ENCODE measurements at places on chromosomes 16 and 17.

- peak; percentile 2 for DNase-seq
These were observed 42.2 kb downstream of the ABAT start for GRCh38 chr16:8716592-8716991.

DNA sequence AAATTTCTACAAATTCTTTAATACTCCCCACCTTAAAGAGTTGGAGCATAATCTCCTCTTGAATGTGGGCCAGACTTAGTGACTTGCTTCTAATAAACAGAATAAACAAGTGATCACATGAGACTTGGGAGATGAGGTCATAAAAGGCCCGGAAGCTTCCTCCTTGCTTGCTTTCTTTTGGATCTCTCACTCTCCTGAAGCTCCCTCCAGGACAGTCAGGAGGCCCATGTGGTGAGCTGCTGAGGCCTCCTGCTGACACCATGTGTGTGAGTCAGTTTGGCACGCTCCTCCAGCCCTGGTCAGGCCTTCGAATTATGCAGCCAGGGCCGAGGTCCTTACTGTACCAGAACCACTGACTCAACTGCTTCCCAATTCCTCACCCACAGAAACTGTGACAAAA, 53.2 kb downstream of the NDEL1 start:
- DNase-seq, result peak; percentile 88

DNA sequence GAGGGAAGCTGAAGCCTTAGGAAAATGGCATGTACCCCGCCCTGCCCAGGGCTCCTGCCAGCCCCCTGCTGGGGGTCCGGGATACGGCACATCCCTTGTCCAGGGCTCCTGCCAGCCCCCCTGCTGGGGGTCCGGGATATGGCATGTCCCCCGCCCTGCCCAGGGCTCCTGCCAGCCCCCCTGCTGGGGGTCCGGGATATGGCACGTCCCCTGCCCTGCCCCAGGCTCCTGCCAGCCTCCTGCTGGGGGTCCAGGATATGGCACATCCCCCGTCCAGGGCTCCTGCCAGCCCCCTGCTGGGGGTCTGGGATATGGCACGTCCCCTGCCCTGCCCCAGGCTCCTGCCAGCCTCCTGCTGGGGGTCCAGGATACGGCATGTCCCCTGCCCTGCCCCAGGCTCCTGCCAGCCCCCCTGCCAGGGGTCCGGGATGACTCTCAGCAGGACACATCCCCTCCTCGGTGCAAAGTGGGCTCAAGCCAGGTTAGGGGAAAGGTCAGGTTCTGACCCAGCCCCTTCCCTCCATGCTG, 43.2 kb downstream of the RPH3AL start:
- no peak for DNase-seq

GRCh38 chr17:10754861-10755591, 25.2 kb upstream of the TMEM220 start:
- DNase-seq, result no peak

GRCh38 chr17:15220785-15221184, 44.3 kb downstream of the PMP22 start:
- peak; percentile 20 for DNase-seq

- DNase-seq, result no peak
These were observed 87.0 kb upstream of the MAF start for GRCh38 chr16:79687249-79688130.

- no peak for DNase-seq
These were observed 1.3 kb upstream of the RAB40C start for GRCh38 chr16:588639-588888.

DNA sequence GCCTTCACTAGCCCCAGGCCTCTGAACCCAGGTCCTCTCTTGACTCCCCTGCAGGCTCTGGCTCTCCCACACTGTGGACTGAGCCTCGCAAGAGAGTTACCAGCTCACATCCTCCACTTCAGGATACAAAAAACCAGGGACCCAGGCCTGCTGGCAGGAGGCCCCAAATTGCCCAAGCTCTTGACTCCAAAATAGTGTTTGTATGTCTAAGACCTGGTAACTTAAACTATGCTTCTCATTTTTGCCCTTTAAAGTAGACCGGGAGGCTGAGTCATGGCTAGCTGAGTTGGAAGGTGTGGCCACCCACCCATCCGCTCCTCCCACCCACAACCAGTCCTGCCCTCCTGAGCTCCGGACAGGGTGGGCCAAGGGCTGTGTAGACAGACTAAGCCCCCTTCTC, 250.0 kb downstream of the SOX9 start:
- DNase-seq, result peak; percentile 56

DNA sequence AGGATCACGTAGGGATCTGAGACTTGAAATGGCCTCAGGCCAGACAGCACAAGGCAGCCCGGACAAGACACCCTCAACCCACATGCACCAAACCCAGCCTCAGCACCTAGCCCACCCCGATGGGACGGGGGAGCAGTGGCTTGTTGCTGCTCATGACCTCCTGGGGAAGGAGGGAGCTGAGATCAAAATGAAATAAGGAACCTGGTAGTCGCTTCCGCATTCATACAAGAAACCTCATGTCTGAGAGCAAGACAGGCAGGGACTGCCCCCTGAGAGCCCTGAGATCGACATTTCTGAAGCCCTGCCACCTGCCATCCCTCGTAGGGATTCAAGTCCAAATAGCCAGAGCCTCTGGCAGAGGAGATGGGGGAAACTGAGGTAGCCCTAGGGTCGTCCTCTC, 5.7 kb upstream of the CEP131 start:
- no peak for DNase-seq

DNA sequence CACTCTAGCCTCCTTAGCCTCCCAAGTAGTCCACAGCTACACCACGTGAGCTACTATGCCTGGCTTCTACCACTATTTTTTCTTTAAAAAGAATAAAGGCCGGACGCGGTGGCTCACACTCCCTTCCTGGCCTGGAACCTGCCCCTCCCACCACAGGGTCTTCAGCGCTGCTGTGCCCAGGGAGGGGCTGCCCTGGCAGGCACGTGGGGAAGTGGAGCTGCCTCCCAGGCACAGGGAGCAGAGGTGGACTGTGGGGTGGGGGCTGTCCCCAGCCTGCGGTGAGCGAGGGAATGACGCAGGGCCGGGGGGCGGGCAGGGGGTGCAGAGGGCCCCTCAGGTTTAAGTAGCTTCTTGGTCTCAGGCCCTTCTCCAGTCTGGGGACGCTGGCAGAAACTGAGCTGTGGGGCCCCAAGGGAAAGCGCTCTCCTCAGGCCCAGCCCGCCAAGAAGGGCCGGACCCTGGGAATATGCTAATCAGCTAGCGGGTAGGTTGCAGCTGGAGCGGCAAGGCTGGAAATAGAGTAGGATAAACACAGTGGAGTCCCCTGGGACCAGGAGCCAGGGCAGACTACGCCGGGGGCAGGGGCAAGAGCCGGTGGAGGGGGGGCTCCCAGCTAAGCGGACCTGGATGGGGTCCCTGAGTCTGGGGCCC, 46.8 kb downstream of the TIMM22 start:
- no peak for DNase-seq

DNA sequence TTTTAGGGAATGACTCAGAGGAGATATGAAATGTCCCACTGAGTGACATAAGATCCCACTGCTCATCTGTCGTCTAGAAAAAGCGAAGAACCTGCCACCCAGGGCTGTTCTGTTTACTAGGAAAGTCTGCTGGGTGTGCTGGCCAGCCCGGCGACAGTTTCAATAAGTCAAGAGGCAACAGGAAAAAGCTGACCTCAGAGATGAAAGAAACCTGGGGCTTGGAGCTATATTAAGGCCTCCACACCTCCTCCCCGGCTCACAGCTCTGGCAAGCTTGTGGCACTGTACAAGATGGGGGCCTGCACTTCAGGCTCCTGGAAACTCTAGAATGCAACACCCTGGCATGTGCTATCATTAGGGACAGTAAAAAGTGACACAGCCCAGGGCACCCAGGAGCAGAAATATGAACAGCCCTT, 10.6 kb downstream of the ZFHX3 start:
- DNase-seq, result no peak

- DNase-seq, result peak; percentile 34
These were observed 7.1 kb upstream of the SLC5A11 start for GRCh38 chr16:24838554-24839266.

DNA sequence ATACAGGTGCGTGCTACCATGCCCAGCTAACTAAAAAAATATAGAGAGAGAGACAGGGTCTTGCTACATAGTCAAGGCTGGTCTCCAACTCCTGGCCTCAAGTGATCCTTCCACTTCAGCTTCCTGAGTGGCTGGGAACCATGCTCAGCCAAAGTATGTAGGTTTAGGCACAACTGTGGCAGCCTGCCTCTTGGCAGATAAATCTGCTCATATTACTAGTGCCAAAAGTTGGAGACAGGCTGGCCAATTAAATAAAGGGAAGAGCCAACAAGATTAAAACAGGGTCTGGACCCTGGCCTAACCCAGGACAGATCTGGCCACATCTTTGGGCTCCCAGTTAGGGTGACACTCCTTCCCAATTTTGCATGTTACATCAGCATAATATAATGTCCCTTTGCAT, 151.7 kb downstream of the CBLN1 start:
- no peak for DNase-seq

DNA sequence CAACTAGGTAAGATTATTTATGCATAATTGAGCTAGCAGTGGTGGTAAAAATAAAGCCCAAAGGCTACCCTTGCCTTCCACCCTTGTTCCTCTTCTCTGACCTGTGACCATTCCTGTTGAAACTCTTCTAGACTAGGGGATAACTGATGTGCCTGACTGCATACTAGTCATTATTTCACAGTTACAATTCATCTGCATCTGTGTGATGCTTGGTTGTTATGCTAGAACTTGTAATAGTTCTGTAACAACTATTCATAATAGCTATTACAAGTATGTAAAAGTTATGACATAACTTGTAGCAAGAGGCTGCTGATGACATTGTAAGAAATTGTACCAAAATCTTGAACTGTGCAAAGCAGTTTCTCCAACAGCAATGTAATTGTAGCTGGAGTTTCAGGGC, 2.4 kb upstream of the VAC14 start:
- DNase-seq, result no peak

- DNase-seq, result no peak
These were observed 1.1 kb upstream of the NDUFAB1 start for GRCh38 chr16:23597003-23597756.

DNA sequence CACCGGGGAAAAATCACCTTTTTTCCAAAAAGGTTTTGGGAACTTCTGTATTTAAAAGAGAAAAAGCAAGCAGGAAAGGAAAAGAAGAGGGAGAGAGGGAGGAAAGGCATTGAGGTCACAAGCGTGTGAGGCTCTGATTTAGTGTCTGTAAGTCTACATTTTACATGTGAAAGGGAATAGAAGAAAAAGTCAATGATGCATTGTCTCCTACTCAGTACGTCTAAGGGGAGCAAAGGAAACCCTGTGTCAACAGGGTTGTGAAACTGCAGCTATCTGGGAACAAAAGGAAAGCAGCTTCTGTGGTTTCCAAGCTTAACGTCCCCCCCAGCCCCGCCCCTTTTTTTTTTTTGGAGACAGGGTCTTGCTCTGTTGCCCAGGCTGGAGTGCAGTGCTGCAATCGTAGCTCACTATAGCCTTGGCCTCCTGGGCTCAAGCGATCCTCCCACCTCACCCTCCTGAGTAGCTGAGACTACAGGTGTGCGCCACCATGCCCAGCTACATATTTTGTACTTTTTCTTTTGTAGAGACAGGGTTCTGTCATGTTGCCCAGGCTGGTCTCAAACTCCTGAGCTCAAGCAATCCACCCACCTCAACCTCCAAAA, 1.8 kb upstream of the CDC42EP4 start:
- DNase-seq, result no peak

DNA sequence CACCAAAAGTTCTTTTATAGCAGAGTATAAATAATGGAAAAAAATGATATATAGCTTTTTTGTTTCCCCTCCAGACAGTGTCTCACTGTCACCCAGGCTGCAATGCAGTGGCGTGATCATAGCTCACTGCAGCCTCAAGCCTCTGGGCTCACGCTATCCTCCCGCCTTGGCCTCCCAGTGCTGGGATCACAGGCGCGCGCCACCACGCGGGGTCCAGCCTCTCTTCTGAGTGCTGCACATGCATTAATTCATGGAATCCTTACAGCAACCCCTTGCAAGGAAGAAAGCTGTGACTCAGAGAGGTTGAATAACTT, 18.0 kb upstream of the ZNF629 start:
- DNase-seq, result no peak

DNA sequence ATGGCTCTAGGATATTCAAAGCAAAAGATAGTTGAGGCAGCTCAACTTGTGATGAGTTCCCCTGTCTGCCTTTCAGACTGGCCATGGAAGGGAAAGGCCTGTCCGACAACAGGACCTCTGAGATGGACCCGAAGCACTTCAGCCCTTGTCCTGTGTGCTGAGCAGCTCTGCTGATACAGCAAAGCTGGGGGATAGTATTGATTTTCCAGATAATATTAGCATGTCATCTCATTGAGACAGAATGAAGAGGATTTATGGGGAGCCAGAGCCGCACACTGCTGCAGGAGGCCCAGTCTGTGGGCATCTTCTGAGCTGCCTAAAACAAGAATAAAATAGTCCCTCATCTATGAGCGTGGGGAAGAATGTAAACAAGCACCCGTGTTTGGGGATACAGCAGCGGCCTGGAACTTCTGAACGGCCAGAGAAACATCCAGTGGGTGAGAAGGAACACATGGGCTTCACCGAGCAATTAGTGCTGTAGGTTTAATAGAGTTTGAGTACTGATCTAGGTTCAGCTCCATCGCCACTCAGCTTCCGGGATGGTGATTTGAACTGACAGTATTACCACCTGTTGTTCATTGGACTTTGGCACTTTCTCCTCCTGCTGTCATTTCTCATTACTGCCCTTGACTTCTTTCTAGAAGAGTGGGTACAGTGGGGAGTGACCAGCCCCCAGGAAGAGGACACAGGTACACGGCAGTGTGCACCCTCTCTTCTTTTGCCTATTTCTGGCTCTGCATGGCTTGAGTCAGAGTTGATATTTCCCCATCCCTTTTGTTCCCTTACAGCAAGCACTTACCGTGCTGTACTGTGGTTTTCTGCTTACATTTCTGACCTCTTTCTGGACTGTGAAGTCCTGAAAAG, 96.5 kb upstream of the TBX2 start:
- DNase-seq, result no peak

GRCh38 chr17:79737046-79737921, 6.5 kb downstream of the ENPP7 start:
- no peak for DNase-seq

DNA sequence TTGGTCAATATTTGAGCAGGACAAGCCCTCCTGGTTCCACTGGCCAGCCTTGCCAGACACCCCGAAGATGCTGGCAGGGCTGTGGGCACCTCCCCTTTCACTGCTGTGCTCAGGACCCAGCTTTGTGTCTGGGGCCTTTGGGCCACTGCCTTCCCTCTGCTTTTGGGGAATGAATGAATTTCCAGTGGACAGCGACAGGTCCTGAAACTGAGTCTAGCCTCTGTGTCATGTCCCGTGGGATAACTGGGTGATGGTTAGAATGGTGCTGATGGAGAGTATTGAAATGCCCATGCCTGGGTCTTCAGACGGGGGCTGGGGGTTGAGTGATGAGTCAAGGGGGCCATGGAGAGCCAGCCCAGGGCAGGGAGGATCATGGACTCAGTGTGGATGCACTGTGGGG, 135.8 kb downstream of the FOXL1 start:
- DNase-seq, result no peak

Data from AG09309 (cell line).